ENCODE measurements at places on chromosomes 1 and 21.

DNA sequence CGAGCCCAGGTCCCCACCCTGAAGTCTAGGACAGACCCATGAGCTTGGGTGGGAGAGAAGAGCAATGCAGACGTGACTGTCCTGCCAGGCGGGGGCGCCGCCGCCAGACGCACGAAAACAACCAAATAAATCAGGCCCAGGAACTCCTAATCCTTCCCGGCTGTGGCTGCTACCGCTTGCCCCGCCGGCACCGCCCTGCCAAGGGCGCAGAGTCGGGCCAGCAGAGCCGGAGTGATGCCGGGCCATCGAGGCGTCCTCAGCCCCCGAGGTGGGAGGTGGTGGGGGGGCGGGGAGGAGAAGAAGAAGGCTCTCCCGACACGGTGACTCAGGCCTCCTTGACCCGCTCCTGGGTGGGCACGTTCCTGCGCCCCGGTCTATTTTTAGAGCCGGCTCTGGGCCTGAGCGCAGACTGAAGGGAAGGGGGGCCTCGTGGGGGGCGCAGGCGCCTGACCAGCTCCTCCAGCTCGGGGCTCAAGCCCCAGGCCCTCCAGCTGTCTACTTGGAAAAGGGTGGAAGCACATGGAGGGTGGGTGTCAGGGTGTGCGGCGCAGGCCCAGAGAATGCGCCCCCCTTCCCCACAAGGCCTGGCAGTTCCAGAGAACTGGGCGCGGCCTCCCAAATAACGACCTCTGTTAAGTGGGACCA lies 10.7 kb upstream of the COL16A1 start:
- no peak for DNase-seq

DNA sequence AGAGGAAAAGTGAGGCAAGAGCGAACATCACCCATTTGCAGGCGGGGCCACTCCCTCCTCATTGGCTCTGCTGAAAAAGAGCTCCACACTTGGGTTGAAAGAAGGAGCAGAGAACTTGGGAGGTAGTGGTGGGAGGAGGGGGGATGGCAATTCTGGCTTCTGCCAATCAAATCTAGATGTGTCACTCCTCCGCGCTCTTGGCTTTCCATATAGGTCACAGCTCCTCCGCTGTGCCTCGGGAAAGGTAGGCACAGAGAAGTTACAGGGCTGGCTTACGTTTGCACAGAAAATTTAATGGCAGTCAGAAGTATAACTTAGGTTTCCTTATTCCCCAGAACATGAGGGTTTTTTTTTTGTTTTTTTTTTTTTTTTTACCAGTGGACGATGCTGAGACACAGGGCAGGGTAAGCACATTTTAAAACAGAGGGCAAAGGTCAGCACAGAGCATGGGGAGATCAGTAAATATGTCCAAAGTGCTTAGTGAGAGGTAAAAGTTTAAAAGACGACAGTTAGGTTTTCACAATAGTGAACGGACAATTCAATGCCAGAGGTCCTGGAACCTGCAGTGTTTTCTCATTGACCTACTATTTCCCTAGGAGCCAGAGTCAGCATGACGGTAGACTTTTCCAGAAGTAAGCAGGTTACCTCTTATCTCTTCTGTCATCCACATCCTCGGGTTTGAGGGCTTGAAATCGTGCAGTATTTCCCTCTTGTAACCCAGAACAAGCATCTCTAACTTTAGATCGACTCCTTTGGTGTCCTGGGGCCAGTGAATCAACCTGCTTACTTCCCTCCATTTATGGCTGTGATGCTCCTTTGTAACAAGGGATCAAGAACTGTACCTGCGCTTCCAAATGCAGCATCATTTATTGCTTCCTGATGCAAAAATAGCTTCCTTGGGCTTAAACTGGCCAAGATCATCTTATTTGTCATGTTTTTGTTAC lies 258.9 kb upstream of the PROX1 start:
- no peak for DNase-seq

GRCh38 chr1:245079021-245079609 lies 75.7 kb upstream of the KIF26B start:
- DNase-seq = no peak

GRCh38 chr1:66599899-66600737 lies 66.2 kb downstream of the SGIP1 start:
- no peak for DNase-seq

- DNase-seq = no peak
These were observed 213.8 kb downstream of the URB2 start for GRCh38 chr1:229839800-229840199.

- no peak for DNase-seq
These were observed 47.0 kb downstream of the MRPL39 start for GRCh38 chr21:25560271-25560685.

GRCh38 chr1:14435368-14436023 lies 163.0 kb upstream of the KAZN start:
- DNase-seq = no peak

DNA sequence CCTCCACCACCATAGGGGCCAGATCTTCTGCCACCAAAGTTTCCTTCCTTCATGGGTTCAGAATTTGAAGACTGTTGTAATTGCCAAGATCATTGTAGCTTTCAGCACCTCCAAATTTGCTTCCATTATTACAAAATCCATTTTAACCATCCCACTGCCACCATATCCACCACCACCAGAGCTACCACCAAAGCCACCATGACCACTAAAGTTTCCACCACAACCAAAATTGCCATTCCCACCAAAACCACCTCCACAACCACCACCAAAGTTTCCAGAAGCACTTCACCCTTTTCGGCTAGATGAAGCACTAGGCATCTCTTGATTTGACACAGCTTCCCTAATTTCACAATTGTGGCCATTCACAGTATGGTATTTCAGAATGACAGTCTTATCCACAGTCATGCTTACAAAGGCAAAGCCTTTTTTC lies 45.2 kb downstream of the SLC30A7 start:
- DNase-seq = peak; percentile 43

Measured in stimulated activated CD4-positive, alpha-beta T cell treated with anti-CD3 and anti-CD28 coated beads, TNF-alpha, amount 100 ng/mL, for 24 hours (primary cell).